Stimulated activated CD8-positive, alpha-beta memory T cell treated with anti-CD3 and anti-CD28 coated beads, Interleukin-4, amount 100 ng/mL, for 4 hours (primary cell): ENCODE measurements at places on chromosomes 5 and 9.

DNA sequence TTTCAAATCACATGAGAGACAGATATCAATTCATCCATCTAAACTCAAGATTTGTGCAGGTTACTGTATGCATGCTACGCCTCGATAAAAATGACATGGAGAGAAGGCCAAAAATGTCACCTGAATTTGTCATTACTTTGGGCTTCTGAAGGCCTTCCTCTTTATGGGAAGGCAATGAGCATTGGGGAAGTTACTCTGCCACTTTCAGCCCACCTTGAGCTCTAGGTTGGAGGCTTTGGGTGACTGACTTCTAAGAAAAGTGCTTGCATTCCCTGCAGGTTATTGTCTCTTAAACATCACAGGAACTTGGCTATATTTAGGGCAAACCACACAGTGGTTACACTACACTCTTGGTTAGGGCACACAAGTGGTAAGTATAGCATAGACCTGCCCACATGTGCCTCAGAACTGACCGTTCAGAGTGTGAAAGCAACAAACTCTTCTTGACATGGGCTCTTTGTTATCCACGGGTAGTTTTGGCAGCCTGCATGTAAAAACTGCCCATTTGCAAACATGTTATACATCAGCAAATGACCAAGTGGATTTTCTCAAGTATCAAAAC, 169.5 kb downstream of the ZNF608 start:
- no peak for DNase-seq

- DNase-seq, result no peak
These were observed 178.4 kb upstream of the MAST4 start for GRCh38 chr5:66417781-66418180.

- peak; percentile 73 for DNase-seq
These were observed 2.7 kb upstream of the NSMF start for GRCh38 chr9:137461663-137462395.

DNA sequence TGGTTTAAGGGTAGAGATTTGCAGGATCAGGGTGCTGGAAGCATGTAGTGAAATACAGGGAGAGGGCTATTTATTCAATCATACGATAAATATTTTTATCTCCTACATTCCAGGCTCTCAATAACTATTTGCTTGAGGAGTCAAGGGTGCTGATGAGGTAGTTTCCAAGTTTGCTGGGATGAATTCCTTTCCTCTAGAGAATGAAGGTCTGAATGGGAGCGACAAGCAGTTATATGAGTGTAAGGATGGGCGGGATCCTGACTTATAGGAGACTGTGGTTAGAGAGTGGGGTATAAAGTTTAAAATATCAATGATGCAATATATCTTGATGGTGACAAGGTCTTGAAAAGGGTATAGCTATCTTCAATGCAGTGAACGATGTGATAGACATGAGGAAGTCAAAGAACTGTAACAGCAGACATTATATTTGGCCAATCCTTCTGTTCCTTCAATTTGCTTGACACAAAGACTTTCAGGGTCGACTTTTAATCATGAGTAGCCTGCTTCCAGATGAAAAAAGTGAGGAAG, 201.1 kb upstream of the HAPLN1 start:
- DNase-seq, result no peak

DNA sequence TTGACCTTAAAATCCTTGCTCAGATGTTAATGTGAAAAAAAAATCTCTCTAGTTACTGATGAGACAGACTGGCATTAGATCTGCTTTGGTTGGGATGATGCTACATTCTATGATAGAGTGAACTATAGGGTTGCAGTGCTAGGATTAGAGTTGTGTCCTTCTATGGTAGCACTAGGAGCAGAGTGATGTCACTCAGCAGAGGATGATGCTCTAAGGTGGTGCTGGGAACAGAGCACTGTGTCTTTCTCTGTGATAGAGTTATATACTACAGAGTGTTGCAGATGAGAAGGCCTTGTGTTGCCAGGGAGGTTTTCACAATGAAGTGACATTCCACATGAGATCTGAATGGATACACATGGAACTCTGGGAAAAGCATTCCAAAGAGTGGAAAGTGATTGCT, 462.3 kb downstream of the CDH12 start:
- no peak for DNase-seq

- DNase-seq, result no peak
These were observed 639 bp downstream of the EHMT1 start for GRCh38 chr9:137619240-137620047.

- no peak for DNase-seq
These were observed 197.5 kb downstream of the IRX1 start for GRCh38 chr5:3793162-3793561.

DNA sequence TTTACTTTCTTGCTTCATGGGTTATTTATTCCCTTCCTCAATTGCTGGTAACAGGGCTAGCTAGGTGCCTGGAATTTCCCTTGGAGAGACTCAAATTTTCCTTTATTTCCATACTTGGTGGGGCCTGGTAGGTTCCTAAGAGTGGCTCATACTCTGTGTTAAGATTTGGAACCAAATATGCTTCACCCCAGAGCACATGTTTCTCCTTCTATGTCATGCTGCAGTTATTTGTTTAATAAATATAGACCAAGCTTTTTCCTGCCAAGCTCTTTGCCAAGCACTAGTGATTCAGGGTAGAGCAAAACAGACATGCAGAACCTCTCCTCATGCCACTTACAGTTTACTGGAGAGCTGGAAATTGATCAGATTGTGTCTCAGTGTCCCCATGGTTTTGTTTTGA, 290.3 kb upstream of the SGCD start:
- DNase-seq, result no peak
